ENCODE measurements at places on chromosomes 2 and 18.

DNA sequence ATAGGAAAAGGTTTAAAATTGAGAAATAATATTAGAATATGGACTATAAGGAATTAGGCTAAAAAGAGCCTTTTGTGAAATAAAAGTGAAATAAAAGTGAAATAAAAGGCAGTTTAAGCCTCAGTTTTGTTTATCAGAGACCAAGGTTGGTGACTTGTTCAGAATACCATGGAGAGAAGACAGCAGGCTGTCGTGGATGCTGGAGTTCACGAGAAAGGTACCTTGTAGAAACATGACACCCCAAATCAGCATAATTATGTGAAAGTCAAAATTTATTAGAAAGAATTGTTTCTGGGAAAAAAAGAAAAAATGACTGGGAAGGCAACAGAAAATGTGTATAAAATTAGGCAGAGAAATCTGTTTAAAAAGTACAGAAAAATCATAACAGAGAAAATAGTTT, 46.5 kb upstream of the SPAG16 start:
- DNase-seq, result no peak

DNA sequence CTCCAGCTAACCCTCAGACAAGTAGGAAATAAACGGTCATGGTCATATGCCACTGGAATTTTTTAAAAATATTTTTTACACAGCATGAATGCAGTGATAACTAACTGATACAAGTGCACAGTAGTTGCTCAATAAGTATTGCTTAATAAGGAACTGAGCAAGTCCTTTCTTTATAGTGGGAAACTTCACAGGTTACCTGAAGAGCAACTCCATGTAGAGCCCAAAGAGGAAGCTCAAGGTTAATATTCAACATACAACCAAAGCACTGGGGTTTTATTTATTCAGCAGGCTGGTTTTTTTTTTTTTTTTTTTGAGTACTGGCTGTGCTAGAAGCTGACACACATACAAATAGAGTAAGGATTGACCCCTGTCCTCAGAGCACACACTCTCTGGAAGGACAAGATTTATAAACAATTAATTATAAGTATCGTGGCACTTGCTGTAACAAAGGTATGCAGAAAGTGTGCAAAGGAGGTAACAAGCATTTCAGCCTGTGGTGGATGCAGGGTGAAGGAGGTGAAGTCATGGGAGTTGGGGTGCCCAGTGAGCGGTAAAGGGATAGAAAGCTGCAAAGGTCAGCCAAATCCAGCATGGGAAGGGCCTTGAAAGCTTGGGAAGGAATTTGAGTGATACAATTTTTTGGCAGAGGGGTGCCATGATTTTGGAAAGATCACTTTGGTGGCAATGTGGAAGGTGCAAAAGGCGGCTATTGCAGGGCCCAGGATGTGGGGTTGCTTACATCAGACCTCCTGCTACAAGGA, 52.7 kb downstream of the ATOH8 start:
- peak; percentile 55 for DNase-seq

DNA sequence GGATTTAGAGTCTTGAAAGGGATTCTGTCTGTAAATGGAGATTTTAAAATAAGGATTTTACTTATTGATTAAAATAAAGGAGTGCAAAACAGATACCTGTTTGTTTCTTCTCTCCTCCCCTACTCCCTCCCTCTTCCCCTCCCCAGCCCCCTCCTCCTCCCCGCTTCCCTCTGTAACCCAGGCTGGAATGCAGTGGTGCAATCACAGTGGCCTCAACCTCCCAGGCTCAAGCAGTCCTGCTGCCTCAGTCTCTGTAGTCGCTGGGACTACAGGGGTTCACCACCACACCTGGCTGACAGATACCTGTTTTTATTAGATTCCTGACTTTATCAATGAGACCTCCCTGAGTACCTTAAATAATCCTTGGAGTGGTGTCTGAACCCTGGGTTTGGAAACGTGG, 57.1 kb downstream of the OXER1 start:
- DNase-seq, result no peak

- DNase-seq, result peak; percentile 19
Observed at GRCh38 chr2:159921752-159922404, 123.9 kb upstream of the CD302 start.

DNA sequence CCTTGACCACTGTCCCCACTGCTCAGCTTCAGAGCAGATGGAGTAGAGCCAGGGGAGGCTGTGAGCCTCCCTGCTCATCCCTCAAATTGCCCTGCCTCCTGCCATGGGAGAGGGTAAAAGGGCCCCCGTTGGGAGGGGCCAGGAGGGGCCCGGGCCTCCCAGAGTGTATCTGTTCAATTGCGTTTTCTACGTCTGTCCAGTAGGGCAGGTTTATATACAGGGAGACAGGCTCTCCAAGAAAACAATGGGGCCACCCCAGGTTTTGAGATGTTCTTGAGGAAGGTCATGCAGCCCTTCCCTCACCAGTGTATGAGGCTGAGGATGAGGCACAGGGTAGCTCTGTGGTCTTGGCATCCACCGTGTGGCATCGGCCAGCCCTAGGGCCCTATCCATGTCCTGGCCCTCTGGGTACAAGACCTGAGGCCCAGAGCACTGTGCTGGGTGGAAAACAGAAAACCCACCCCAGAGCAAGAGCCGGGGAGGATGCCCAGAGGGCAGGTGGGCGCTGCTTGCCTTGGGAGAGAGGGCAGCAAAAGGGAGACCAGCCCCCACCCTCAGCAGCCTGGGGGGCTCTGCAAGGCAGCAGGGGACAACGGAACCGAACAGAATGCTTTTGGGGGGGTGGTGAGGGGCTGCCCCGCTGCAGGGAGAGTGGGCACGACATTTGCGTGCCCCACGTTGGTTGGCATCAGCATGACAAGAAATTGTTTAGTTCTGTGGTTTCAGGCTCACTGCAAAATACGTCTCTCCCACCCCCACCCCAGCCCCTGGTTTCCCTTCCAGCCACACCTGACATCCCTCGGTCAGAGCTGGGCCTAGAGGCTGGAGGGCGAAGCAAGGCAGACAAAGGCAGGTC, 141.5 kb downstream of the ACOXL start:
- DNase-seq, result no peak

Data from RCC 7860 (cell line).